ENCODE measurements at places on chromosomes 7 and 10. TPM values are rescaled to one million over a fixed set of nuclear protein-coding genes. Genes with fewer than 3 reads are reported as not detected.

DNA sequence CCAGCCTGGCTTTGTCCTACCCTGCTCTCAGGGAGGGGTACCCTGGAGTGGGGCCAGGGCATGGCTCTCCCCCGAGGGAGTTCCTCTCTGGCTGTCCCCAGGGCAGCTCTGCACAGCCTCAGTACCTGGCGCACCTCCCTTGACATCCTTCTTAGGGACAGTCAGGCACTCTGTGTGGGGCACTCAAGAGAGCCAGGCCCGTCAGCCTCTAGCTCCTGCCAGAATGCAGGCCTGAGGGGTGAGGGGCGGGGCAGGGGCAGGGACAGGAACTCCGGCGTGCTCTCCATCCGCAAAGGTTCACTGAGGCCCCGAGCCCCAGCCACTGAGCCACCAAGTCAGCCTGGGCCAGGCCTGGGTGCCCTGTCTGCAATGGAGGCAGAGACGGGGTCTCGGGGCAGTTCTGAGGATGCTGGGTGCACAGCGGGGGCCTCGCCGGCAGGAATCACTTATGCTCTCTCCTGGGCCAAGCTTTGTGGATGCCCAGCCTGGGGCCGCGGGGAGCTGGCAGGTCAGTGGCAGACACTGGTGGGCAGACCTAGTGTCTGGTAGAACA, 10.1 kb downstream of the LIMK1 start:
- DNase-seq = no peak

Gene FOXI2
- not detected for total RNA-seq

Gene IL2RA
- total RNA-seq = 1,224 TPM

Gene NEUROG3
- not detected for total RNA-seq

Gene STOX1
- 0.29 TPM for total RNA-seq

DNA sequence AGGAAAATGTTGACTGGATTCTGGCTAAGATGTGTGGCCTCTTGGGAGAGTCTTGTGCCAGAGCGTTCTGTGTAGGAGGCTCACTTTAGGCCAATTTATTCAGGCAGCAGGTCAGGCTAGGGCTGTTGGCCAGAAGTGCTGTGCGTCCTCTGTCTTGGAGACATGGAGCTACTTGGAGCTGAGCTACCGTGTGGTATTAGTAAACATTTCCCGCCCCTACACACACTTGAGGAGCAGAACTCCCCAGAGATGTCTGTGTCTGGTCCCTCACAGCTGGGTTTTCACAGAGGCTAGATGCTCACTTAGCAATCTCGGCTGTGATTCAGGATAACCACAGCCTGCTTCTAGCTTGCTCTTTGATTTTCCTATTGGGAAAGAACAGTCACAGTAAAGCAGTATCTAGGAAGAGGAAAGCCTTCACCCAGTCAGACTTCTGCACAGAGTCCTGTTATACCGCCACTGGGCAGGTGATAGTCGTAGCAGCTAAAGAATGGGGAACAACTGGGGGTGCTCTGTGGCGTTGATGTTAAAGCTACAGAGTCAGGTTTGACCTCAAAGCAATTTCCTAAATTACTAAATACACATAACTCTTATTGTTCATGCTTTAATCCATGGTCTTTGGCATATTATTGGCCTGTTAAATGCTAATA, 86.7 kb downstream of the MDFIC start:
- no peak for DNase-seq

DNA sequence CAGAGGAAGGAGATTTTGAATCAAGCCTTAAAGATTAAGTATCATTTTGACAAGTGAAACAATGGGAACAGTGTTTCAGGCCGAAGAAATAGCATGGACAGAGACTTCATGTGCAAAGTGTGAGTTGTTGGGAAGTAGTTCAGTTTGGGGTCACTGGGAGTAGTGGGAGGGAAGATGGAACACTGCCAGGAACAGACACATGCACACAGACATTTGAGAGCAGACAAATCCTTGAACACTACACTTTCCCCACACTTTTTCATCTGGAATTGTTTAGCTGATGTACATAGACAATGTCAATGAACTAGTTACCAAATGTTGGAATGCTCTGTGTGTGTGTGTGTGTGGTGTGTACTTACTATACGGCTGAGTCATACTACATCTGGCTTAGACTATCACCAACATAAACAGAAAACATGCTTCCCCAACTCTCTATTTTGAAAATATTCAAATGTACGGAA, 52.4 kb upstream of the LRRC17 start:
- DNase-seq = no peak

Gene ST8SIA6
- not detected for total RNA-seq

Gene SLC18A3
- total RNA-seq = not detected

Gene FBXL13
- 0.66 TPM for total RNA-seq

- no peak for DNase-seq
These were observed 1128.7 kb downstream of the CNTNAP2 start for GRCh38 chr7:147245274-147245673.

- no peak for DNase-seq
These were observed 48.1 kb downstream of the TNPO3 start for GRCh38 chr7:129006636-129007414.

Gene UCMA
- not detected for total RNA-seq

DNA sequence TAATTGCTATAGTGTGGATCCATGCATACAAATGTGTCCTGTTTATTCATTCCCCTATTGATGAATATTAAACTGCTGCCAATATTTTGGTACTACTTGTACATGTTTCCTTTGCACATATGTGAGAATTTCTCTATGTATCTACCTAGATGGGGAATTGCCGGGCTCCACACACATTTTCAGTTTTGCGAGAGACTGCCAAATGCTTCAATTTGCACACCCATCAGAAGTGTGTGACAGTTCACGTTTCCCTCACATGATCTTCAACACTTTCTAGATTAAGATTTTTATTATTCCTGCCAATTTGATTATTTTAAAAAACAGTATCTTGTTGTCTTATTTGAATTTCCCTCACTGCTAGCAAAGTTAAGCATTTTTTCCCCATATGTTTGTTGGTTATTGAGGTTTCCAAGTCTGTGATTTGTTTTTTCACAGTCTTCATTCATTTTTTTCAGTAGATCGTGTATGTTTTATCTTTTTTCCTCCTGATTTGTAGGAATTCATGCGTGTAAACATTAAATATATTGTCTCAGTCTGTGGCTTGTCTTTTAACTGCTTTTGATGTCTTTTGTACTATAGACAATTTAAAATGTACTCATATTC, 2.4 kb upstream of the KLF14 start:
- DNase-seq = no peak

Gene EVX1
- total RNA-seq = not detected

Gene INSYN2A
- not detected for total RNA-seq

Gene MOGAT3
- total RNA-seq = not detected

Gene HHEX
- total RNA-seq = not detected

Gene LIPN
- total RNA-seq = not detected

DNA sequence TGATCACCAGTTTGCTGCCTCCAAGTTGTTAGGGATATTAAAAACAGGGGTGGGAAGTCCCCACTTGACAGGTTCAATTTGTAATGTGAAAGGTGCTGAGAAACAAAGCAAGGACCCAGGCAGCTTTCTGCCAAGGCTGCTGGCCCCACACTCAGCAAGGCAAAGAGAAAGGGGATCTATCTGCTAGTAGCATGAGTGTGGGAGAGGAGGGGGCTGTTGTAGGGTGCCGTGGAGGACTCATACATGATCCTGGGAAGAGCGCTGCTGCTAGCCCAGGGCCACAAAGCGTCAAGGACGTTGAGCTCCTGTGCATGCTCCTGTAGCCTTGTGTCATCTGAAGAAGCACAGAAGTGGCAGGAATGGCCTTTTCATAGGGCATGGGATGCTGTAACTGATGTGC, 96.5 kb upstream of the INSYN2A start:
- no peak for DNase-seq

- DNase-seq = no peak
These were observed 55.9 kb downstream of the FAM241B start for GRCh38 chr10:69685802-69686585.

DNA sequence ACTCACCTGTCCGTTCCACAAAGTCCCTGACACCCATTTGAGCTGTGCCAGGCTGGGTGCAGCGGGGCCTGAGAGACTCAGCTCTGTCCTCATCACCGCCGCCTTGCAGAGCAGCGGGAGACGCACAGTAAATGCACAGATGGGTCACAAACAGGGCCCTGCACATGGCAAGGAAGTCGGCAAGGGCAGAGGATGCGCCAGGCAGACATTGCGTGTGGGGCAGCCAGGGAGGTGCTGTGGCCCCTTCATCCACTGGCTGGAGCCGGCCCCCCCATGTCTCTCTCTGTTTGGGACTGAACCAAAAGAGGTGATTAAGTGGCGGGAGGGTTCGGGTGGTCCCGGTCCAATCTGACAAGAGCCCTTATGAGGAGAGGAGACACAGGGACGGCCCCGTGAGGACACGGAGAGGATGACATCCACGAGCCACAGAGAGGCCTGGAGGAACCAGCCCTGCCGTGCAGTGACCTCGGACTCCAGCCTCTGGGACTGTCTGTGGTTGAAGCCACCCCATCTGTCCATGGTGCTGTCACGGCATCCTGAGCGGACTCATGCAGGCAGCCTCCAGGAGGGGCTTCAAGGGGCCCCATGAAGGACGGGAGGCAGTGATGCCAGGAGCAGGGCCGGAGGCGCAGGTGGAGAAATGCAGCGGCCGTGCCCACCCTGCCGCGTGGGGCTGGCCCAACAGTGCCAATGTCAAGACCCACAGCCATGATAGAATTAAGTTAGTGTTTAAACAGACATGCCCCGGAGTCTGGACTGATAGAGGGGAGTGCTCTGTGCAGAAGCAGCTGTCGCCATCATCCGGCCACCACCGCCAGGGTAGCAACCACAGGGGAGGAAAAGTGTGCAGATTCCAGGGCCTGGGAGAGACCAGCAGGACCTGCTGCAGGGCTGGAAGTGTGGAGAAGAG, 28.4 kb upstream of the FOXL3 start:
- DNase-seq = peak; percentile 47

DNA sequence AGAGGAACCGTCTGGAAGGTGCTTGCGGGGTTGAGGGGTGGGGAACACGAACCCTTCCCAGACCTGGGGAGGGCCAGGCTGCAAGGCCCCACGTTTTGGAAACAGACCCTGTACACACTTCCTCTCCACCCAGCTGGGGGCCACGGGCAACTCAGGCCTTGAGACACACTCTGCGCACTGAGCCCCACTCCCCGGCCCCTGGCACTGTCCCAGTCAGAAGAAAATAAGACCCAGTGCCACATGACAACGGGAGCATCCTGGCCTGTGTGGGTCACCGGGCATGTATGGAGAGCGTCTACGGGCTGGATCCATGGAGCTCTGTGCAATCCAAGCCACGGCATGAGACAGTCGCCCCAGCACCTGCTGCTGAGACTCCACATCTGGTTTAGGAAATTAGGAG, 63.7 kb downstream of the CARD11 start:
- no peak for DNase-seq

GRCh38 chr7:28573059-28573553, 160.8 kb downstream of the CREB5 start:
- DNase-seq = no peak

DNA sequence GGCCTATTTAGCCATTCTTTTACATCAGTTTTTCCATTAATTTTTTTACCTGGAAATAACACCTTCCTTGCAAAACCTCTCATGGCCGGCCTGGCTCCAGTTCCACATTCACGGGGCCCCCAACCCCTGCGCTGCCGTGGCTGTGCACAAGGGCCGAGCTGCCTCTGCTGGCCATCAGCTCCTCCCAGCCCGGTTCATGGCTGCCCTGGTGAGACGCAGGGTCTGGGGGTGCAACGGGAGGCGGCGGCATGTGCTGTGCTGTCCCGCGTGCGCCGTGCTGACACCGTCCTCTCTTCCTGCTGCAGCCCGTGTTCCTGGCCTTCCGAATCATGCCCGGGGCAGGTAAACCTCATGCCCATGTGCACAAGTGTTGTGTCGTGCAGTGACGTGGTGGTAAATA, 4.4 kb downstream of the NKX6-2 start:
- DNase-seq = no peak

GRCh38 chr7:93374345-93374940, 142.3 kb downstream of the VPS50 start:
- DNase-seq = no peak

DNA sequence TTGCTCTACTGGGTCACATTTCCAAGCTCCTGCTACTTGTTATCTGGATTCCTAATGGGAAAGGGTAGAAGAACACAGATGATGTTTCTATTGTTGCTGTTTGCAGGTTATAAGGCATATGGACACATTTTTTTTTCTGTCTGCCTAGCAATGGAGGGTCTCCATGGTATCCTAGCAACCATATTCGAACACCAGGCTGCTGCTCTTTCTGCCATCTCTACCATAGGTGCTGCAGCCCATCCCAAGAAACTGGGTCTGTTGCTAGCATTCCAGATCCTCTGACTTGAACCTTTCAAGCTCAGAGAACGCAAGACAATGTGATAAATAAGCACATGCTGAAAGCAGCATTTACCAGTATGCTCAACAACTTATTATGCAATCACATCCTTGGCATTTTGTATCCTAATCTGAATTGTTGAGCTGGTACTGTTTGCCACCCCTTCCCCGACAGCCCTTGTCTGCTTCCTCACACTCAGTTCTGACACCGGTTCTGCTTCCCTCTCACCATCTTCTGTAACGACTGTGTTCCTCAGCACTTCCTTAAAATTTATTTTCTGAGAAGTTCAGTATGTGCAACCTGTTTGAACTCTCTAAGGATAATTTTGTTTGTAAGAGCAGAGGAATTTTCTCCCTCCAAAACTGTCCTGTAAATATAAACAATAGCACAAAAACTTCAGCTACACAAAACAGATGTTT, 6.2 kb downstream of the PRKG1 start:
- DNase-seq = no peak

Gene CAMK2B
- 0.42 TPM for total RNA-seq

- no peak for DNase-seq
These were observed 91.5 kb upstream of the KIF5B start for GRCh38 chr10:32147730-32148129.

GRCh38 chr10:77315496-77316129, 322.0 kb downstream of the KCNMA1 start:
- DNase-seq = no peak

Gene CTAGE6
- total RNA-seq = 0.60 TPM

- no peak for DNase-seq
These were observed 933.7 kb downstream of the DNAJB9 start for GRCh38 chr7:109503421-109503820.

DNA sequence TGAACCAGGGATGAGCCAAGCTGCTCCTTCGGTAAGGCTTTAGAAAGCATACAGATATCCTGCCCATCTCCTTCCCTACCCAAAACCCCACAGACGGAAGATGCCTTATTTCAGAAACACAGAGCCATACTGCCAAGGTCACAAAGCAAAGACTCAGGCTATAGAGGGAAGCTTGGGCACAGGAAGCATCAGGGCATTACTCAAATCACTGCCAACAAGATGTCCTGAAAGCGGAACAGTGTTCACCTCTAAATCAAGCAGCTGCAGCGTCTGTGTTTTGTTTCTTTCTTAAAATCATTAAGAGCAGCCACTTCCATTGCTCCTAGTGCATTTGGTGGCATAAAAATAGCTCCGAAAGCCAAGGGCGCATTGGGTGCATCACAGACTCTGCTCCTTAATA, 307.3 kb downstream of the SORCS1 start:
- DNase-seq = no peak

Gene GIMAP1
- total RNA-seq = 9.8 TPM

DNA sequence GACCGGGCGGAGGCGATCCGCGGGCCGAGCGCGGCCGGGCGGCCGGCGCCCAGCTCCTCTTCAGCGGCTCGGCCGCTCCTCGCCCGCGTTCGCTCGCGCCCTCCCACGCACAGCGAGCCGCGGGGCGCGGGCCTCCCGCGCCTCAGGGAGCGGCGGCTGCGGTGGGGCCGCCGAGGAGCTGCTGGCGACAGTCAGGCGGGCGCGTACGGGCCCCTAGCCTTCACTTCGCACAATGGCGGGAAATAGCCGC, at the start of gene MCMBP:
Gene MCMBP (minus strand): TSS at position 234 of the 250 bp plus-strand sequence. CDS start 259 bp downstream, outside the sequence.
- DNase-seq = peak; percentile 4
